ENCODE measurements at places on chromosomes 6 and 20.
A peak's percentile ranks its signal among the peaks of the same experiment; 100 is the strongest.

GRCh38 chr6:157823528-157824370, 703 bp downstream of the SNX9 start:
- DNase-seq, result peak; percentile 29

DNA sequence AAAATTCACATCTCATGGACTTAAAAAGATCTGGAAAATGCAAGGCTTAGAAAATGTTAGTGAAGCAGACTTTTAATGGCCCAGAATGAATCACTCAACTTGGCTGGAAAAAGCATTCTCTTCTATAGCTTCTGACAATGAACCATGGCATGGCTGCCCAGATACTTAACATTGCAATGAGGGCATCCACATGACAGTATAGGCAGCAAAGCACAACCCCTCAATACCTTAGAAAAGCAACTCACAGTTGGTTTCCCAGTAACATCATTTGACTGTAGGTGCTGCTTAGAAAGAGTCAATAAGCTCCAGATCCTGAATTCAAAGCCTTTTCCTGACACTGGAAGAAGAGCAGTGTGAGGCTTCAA, 155.8 kb downstream of the EYA4 start:
- DNase-seq, result no peak

DNA sequence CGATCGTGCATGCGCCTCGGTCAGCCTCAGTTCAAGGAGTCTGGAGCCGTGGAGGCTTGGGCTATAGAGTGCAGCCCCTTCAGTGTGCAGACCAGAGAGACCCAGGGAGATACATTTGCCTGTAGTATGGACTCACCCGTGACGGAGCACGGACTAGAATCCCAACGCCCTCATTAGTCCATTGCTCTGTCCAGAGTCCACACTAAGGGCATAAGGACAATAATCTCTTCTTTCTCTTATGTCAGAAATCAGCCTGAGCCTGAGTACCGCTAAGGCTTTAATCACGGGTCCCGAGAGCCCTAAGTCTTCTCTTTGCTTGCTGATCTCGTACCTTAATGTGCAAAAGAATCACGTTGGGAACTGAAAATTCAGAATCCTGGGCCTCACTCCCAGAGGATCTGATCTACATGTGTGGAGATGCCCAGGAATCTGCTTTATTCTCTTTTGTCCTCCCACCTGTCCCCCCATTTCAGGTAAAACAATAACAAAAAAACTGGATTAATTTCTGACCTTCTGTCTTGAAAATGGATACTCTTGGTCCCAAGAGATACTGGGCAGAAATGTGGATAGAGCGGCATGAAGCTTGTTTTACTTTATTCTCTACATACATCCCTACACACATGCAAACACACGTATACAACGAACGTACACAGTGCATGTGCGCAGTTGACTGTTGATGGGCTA, 671 bp downstream of the BPHL start:
- no peak for DNase-seq

- no peak for DNase-seq
Measured at GRCh38 chr20:43955062-43955749, 40.6 kb downstream of the TOX2 start.

DNA sequence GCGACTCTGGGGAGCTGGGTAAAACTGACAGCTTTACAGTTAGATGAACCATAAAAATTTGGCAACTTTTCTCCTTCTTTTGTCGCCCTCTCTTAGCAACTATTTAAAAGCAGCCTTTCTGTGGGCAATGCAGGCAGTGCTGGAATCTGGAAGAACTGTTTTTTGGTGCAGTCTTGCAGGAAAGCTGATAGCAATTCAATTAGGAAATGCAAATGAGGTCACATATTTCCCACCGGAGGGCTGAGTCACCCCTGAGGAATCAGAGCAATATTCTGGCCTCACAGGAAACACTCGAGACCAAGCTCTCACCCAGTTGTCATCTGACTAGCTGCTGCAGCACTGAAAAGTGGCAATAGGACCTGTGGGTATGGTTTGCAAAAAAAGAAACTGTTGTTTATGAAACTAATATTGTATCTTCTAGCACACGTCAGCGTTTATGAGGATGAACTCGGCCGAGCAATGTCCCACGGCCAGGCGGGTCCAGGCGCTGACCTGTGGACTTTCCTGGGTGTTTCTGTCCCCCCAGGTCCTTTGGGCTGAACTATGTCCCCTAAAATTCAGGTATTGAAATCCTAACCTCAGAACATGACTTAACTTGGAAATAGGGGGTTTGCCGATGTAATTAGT, 312.3 kb downstream of the TAF4 start:
- DNase-seq, result no peak

DNA sequence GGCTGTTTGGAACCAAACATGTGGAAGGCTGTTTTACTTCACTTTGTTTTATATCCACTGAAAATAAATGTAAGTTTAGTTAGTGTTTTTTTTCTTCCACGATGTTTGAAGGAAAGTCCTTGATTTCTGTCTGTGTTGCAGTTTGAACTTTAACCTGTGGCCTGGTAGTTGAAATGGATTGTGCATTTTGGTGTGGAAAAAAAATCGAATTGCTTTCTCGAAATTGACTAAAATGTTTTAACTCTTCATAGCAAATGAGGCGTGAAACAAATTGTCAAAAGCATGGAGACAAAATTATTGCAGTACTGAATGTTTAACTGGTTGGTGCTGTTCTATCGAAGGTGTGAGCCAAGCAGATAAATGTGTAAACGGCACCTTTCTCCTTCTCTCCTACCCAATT, 24.5 kb downstream of the ARID1B start:
- no peak for DNase-seq
